ENCODE measurements at places on chromosomes 6 and 20. TPM values are rescaled to one million over a fixed set of nuclear protein-coding genes. Genes with fewer than 3 reads are reported as not detected.

Gene CLPSL2
- total RNA-seq, result 2.3 TPM

Gene BHLHE23
- total RNA-seq, result not detected

Gene EBF4
- total RNA-seq, result 1.6 TPM

Gene NDUFAF4
- 14.1 TPM for total RNA-seq

Gene CFB
- total RNA-seq, result 130 TPM

Gene MOG
- total RNA-seq, result not detected

Gene SCGN
- total RNA-seq, result 0.59 TPM

Gene C6orf47
- 27.4 TPM for total RNA-seq

Gene MLIP
- not detected for total RNA-seq

DNA sequence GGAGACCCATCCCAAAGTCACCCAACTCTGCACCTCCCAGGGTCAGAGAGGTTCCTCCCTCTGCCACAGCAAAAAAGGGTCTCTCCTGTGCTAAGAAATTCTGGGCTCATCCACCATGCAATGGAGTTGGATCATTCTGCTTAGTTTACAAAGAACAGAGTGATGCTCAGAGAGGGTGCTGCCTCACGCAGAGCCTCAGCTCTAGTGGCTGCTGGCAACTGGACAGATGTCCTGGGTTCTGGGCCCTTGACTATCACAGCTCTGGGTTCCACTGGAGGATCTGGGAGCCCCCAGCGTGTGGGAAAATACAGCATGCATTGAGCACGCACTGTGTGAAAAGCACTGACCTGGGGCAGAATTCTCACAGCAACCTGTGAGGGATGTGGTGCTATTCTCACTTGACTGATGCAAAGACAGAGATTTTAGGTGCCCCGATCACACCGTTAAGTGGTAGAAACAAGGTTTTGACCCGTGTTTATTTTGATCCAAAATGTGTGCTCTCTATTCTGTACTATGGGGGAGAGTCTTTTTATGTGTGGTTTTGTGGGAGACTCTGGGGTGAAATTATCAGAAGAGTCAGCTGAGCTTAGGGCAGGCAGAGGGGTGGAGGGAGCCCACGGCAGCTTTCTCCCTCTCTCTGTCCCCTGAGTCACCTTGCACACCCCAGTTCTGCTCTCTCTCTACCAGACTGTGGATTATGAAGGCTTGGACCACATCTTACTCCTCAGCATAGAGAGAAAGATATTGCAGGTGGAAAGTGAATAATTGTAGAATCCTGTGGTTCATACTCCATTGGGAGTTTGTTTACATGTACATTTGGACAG, 19.9 kb downstream of the TREML4 start:
- no peak for DNase-seq

DNA sequence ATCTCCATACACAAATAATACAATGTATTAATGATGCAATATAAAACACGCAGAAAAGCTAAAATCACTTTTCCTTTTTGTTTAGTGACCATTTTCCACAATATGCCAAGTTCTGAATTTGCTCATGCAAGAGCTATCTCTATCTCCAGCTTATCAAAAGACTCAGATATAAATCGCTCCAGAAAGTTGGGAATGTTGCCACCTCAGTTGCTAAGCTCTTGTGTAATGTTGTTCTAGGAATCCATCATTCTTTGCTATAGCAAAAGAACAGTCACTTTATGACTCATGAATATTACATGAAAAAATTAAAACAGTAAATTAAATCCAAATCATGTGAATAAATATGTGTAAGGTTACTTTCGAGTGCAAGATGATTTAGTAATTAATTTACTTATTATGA, 8.7 kb downstream of the PLAGL1 start:
- DNase-seq, result no peak

- DNase-seq, result no peak
Measured at GRCh38 chr6:66065313-66065712, 358.3 kb upstream of the EYS start.

DNA sequence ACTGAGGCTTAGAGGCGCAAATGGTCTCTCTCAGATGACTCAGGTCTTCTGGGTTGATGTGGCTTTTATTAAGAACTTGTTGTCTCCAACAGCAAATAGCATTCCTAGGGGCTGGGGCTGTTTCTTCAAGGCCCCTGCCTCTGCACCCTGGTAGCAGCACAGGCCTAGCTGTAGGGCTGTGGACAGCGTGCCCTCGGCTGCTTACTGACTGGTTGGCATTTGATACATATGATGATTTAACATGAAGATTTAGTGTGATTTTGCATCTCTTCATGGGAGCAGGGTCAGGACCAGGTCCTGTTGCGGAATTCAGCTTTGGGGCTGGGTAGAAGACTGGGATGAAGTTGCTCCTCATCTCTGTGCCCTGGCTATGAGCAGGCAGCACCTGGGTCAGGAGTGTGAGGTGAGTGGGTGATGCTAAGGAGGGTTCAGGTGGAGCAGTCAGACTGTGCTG, 24.3 kb upstream of the IER3 start:
- DNase-seq, result no peak

- no peak for DNase-seq
Measured at GRCh38 chr6:113873043-113873667, 16.0 kb downstream of the MARCKS start.

DNA sequence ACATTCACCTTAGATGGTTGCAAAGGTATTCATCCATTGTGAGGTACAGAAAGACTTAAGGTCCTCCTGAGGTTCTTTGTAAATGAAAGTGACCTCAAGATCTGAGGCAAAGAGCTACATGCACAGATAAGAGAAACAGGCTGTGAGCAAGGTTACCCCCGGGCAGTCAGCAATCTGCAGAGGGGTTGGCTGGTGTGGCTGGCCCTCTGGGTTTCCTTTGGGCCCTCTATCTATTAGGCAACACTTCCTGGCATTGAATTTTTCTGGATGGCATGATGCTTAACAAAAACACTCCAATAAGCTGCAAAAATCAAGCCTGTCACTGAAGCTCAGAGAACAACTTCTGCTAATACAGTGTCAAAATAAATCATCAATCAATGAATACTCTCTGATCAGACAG, 48.9 kb upstream of the RALGAPA2 start:
- no peak for DNase-seq

- no peak for DNase-seq
Measured at GRCh38 chr6:169252505-169253189, 999 bp downstream of the THBS2 start.

GRCh38 chr20:57803508-57804005, 93.7 kb upstream of the PMEPA1 start:
- no peak for DNase-seq

- no peak for DNase-seq
Measured at GRCh38 chr6:190596-191395, 101.5 kb upstream of the DUSP22 start.

DNA sequence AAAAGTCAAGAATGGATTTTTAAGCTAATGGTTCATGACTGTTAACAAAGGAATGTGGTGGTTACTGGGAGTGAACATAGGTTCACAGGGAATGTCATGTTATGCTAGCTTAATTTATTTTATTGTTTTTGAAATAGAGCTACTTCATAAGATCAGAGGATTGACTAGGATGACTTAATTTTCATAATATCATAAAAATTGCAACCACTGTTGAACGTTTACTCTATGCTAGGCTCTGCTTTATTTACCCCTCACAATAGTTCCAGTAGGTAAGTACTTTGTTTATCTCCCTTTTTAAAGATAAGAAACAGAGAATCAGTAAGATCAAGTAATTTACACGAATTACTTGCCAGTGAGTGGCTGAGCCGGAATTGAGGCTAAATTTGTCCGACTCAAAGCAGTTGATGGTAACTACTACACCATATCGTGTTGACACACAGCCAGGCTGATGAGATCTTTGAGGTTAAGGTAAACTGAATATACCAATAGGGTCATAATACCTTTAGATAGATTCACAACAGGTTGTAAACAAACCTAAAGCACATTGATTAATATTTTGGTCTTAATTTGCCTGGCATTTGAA, 194.6 kb upstream of the CITED2 start:
- no peak for DNase-seq

DNA sequence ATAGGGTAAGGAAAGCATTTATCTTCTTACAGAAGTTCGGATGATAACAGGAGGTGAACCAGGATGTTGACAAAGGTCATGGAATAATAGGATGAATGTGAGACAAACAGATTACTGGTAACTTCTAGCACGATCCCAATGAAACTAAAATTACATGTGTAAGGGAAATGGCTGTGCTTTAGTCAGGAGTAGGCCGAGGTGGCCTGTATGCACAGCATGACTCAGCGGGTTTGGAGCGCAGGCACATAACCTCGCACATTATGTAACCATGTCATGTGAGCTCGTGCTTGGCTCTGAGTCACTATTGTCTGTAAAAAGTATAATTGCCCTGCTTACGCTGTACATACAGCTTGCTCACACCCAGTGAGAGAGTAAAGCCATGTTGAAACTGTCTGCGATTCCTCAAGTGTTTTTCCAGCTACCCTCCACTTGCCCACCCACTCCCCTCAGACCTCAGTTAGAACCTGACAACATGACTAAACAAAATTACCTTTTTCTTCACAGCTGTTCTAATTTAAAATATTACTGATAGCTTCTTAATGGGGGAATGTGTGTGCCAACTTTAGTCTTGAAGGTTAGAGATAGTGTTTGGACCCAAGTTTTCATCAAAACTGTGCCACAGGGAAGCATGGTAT, 8.2 kb downstream of the CYB5R4 start:
- DNase-seq, result no peak

- DNase-seq, result no peak
Measured at GRCh38 chr6:45613656-45614055, 235.9 kb upstream of the SUPT3H start.

GRCh38 chr6:2966347-2966746, 5.0 kb downstream of the SERPINB6 start:
- no peak for DNase-seq

DNA sequence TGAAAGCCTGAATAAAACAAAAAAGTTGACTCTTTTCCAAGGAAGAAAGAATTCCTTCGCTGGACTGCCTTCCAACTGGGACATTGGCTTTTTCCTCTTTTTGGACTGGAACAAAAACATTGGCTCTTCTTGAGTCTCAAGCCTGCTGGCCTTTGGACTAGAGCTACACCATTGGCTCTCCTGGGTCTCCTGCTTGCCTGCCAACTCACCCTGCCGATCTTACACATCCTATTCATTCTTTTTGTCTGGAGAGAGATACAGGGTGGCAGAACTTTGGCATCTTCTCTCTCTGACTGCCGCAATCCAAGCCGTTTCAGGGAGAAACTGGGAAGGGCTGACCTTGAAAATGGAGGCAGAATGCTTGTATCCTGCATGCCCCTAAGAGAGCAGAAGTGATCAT, 20.2 kb downstream of the DDO start:
- DNase-seq, result no peak

GRCh38 chr6:13558718-13559117, 15.7 kb upstream of the SIRT5 start:
- no peak for DNase-seq

- DNase-seq, result no peak
Measured at GRCh38 chr6:34709386-34709785, 12.8 kb upstream of the ILRUN start.

DNA sequence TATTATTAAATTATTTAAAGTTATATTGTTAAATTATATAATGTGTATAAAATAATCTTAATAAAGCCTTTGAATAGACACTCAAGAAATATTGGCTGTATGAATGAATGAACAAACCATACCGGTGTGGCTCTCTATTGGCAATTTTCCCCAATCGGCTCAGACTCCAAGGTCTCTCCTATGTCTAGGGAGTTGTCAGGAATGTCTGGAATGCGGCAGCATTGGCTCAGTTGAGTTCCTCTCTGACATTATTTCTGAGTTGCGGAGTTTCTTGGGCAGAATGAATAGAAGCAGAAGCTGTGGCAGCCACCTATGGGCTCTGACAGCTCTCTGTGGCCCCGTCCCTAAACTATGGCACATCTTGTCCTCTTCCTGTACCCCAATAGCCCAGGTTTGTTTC, 111.0 kb downstream of the SOBP start:
- no peak for DNase-seq

DNA sequence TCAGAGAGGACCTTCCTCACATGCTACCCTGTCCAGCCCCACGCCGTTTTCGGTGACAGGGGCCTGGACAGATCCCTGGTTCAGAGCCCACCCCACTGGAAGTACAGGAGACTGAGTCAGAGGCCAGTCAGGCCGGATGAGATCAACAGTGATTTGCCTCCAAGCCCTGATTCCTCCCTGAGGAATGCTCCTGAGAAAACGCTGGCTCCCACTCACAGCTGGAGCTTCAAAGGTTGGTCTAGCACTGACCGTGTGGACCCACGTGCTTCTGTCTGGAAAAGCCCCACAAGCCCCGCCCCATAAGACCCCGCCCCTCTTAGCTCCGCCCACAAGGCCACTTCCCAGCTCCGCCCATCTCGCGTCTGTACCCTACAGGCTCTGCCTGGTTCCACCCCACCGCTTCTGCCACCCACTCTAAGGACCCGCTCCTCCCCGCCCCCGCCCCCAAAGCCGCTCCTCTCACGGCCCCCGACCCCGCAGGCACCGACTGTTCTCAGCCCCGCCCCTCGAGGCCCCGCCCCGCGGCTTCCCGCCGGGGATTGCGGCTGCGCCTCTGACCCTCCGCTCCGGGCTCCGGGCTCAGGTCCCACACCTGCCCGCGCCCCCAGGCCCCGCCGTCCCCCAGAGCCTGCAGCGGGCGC, 64.9 kb upstream of the BHLHE23 start:
- no peak for DNase-seq

DNA sequence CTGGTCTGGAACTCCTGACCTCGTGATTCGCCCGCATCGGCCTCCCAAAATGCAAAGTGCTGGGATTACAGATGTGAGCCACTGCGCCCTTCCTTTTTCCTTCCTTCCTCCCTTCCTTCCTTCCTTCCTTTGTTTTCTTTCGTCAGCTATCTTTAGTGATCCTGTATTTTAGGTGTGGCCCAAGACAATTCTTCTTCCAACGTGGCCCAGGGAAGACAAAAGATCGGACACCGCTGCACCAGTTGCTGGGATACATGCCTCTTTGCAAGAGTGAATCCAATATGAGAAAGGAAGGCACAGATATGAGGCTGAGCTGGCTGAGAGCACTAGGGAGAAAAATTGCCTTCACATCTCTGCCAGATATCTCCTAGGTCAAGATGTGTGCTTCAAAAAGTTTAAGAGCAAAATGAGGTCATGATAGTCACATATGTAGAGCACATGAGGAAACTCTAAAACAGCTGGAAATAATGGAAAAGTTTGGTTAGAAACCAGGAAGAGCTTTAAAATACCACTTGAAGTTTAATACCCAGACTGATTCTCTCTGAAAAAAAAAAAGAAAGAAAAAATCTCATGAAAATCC, 41.8 kb downstream of the OR2B2 start:
- no peak for DNase-seq

GRCh38 chr6:16406966-16407365, 168.6 kb downstream of the GMPR start:
- no peak for DNase-seq

- no peak for DNase-seq
Measured at GRCh38 chr6:25608558-25609174, 43.3 kb upstream of the SCGN start.

GRCh38 chr20:43375591-43375990, 82.1 kb upstream of the SRSF6 start:
- no peak for DNase-seq

GRCh38 chr6:161949531-161949930, 675.7 kb upstream of the AGPAT4 start:
- no peak for DNase-seq

DNA sequence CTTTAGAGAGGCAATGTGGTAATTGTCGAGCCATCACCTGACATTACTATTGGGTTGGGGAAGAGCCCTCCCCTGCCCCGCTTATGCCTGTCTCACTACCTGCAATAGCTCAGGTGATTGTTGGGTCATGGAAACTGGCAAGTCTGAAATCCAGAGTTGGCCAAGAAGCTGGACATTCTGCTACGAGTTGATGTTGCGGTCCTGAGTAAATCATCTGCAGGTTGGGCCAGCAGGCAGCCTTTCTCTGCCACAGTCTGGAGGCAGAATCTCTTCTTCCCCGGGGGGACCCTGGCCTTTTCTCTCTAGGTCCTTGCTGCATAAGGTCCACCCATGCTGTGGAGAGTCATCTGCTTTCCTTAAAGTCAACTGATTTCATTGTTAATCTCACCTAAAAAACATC, 142.4 kb downstream of the THBS2 start:
- DNase-seq, result no peak
